ENCODE measurements at places on chromosomes 16 and 17.

DNA sequence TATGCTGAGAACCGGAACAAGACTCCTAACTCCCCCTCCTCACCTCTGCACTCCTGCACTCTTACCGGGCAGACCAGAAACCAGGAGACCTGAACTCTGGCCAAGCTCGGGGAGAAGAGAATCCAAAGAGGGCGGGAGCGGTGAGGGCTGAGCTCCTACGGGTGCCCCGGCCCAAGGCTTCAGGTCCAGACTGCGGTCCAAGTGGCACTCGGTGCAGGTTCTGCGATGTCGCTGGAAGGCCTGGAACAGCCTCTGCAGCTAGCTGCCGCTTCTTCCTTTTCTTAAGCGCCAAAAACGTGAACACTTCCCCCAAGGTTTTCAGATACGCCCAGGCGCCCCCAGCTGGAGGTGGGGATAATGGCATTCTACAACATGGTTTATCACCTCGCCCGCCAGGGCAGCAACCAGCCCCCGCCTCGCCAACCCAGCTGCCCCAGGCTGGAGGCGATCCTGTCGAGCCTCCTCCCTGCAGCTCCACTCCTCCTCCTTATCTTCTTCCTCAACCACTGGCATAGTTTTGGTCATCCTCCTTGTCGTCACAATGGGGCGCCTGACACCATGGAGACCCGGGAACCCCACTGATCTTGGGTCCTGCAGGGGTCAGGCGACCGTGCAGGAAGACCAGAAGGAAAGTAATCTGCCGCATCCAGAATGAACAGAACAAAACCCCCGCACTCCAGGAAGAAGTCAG, 1735.9 kb downstream of the TP53TG3F start:
- no peak for DNase-seq

DNA sequence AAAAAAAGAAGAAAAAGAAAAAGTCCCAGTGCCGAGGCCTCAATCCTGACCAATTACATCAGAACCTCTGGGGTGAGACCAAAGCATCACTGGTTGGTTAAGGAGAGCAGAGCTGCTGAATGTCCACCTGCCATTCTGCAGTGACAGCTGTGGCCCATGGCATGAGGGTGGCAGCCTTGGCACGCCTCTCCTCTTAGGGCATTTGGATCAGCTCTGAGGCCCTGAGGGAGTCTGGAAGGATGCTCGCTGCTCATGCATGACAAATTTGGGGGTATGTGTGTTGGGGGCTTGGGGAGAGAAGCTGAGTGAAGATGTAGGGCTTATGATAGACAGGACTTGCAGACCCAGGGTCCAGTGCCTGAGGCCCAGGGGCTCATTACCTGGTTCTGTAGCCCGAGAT, 26.3 kb downstream of the MYLK3 start:
- DNase-seq: no peak

DNA sequence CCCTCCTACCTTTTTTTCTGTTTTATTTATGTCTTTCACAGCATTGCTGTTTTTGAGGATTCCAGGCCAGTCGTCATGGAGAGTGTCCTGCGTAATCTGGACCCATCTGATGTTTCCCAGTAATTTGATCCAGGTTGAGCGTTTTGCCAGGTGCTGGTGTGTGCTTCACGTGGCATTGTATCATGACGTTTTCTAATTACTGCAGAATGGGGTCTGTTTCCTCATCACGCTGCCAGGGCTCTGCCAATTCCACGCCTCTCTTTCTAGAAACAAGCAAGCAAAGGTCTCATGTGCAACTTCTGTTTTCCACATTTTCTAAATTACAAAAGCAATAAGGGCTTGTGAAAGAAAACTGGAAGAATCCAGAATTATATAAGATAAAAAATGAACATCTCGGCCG, 28.3 kb upstream of the BHLHA9 start:
- DNase-seq: no peak

DNA sequence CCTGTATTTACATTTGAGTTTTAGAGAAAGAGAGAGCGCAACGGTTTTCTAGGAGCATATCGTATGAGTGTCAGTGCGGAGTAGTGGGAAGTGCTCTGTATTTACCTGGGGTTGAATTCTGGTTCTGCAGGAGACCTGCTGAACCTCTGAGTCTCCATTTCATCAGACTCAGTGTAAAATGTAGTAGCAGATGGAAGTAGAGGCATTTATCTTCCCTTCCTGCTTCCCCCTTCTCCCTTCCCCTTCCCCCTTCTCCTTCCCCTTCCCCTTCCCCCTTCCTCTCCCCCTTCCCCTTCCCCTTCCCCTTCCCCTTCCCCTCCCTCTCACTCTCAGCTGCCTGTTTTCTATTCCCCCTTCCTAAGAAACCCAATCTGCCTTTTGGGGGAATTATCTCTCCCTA, 426.9 kb downstream of the NPIPA7 start:
- DNase-seq: no peak

GRCh38 chr17:5118219-5118618, 2.4 kb downstream of the USP6 start:
- no peak for DNase-seq

DNA sequence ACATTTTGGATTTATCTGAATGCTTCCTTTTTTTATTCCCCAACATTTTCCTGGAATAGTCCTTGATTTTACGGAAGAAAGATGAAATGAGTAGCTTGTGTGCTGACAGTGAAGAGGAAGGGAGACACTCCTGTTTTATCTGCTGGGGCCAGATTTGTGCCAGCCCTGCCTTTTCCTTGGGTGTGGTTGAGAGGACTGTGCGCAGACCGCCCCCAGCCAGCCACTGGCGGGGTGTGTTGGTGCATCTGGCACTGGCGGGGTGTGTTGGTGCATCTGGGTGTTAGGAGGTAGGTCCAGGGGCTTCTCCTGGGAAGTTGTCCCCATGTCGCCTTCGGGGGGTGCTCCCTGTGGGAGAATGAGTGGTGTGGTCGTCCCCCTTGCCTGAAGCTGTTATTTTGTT, 39.5 kb downstream of the RAP1GAP2 start:
- DNase-seq: no peak

DNA sequence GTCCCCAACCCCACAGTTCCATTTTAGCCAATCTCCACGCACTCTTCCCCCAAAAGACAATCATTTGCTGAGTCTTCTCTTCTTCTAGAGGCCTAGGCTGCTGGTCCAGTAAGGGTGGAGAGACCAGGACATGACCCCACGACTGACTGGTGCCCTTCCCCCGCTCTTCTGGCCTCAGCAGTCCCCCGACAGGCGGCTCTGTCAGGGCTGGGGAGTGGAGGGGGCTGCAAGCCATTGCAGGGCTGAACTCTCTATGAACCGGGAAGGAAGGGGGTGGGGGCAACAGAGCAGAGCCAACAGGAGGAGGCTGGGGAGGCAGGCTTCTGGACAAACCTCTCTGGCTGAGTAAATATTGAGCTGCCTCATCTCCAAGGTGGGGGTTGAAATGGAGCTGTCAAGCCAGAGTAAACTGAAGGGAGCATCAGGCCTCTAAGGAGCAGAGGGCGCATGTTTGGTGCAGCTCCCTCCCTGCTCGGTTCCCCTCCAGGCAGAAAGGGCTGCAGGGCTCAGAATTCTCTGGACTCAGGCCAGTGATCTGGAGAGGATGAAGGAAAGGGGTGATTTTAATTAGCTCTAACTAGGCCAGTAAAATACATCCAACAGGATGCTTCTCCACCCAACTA, 8.7 kb downstream of the HOXB1 start:
- DNase-seq: no peak

Data from activated CD4-positive, alpha-beta T cell treated with anti-CD3 and anti-CD28 coated beads, Interleukin-2, amount 50 U/mL, for 1 hour (primary cell).